ENCODE measurements at places on chromosomes 13 and 19. TPM values are rescaled to one million over a fixed set of nuclear protein-coding genes. Genes with fewer than 3 reads are reported as not detected.

Gene ZNF541
- not detected for total RNA-seq

Gene SLC6A16
- not detected for total RNA-seq

Gene SIGLEC14
- not detected for total RNA-seq

Gene FFAR2
- total RNA-seq: not detected

Gene IGFL1
- not detected for total RNA-seq

Gene RRAS
- total RNA-seq: 116 TPM

GRCh38 chr13:83943530-83944279 lies 61.4 kb upstream of the SLITRK1 start:
- DNase-seq: peak; percentile 19

DNA sequence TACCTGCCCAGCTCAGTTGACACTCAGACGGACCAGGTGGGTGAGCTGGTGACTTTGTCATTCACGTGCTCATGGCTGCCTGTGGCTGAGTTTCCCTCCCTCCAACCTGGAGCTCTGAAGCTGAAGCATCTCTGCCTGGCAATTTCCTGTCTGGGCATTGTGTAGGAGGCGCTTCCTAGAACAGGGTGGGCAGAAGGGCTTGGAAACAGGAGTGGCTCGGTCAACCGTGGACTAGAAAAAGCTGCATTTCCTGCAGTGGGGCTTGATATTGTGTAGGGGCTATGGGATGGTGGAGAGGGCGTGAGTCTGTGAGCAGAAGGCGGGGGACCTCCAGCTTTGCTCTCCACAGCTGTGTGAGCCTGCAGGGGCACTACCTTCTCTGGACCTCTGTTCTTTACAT lies 278.3 kb downstream of the TEX29 start:
- no peak for DNase-seq

- no peak for DNase-seq
Measured at GRCh38 chr13:41520016-41520659, 62.8 kb downstream of the RGCC start.

DNA sequence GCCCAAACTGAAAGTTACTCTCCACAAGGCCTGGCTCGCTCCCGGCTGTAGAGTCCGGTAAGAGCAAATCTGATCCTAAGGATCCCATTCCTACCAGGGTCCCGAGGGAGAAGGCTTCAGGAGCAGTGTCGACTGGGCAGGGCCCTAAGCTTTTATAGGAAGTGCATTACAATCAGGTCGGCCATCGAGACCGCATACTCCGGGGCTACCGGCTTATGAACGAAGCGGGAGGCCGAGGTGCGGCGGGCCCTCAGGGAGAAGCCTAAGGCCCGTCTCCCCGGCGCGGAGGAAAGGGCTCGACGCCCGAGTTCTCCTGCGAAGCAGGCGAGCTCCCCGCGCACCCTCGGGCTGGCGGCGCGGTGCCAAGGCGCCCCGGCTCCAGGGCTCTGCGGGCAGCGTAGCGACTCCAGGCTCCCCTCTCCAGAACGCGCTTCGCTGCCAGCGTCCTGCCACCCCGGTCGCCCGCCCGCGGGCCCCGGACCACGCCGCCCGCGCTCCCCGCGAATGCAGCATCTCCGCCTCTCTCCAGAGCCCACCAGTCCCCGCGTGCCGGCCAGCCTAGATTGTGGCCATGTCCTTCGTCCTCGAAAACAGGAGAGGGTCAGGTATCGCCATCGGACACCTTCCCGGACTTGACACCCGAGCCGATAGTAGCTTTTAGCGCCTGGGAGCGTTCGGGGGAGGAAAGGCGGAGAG lies 1.4 kb downstream of the EFNB2 start:
- DNase-seq: peak; percentile 50

DNA sequence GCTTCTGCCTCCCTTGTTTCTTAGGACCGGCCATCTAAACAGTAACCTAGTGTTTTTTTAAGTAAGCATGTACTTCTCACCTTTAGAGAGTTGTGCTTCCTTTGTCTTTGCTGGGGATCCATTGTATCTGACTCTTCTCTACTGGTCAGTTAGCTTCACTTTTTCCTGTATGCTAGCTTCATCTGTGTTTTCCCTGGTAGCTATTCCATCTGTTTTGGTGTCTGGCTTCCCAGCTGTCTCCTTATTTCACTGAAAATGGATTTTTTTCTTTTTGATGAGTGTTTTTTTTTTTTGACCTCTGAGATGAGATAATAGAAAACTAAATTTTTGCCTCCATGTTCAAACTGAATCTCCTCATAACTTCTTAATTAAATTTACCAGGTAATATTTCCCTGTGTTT lies 637.0 kb upstream of the SLC10A2 start:
- peak; percentile 72 for DNase-seq

DNA sequence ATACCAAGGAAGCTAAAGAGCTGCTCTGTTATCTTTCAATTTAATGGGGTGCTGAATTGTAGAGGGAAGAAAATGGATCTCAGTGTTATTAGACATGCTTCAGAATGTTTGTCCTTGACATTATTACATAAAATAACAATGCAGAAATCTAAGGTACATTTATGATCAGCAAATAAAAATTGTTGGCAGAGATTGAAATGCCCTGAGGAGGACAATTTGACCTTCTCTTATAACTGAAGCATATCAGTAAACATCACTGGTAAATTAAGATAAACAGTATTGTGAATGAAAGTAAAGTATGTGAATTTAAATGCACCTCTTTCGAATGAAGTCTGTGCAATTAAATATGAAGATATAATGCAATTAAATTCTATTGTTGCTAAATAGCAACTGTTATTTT lies 1362.1 kb upstream of the ATXN8OS start:
- DNase-seq: no peak

DNA sequence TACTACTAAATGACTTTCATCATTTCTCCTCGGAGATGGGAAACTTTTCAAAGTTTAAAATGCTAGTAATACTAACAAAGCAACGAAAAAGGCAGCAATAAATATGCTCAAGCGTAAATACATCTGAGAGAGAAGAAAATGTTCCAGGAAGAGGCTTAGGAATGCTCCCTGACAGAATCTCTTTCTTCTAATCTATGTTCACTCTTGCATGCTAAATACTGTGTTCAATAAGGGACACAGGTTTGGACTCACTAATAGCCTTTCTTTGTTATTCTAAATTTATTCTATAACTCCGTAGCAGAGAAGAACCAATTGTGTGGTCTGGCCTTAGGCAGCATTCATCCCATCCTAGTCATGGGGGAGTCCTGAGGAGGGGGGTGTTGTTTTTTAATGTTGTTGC lies 823.0 kb downstream of the PCDH9 start:
- DNase-seq: no peak

DNA sequence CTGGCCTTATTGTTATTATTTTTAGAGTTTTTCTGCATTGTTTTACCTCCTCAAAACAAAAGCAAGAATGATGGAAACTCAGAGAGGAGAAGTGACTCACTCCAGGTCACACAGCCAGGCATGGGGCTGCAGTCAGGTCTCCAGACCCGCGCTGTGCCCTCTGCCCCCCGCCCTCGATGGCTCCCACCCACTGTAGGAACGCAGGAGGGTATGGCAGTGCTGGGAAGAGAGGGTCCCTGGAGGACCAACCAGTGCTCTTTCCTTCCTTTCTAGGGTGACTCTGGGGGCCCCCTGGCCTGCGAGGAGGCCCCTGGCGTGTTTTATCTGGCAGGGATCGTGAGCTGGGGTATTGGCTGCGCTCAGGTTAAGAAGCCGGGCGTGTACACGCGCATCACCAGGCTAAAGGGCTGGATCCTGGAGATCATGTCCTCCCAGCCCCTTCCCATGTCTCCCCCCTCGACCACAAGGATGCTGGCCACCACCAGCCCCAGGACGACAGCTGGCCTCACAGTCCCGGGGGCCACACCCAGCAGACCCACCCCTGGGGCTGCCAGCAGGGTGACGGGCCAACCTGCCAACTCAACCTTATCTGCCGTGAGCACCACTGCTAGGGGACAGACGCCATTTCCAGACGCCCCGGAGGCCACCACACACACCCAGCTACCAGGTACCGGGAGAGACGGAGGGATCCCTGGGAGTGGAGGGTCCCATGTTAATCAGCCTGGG lies 5.6 kb downstream of the TIMM13 start:
- no peak for DNase-seq

- no peak for DNase-seq
Measured at GRCh38 chr19:29285187-29285687, 72.3 kb upstream of the UQCRFS1 start.

DNA sequence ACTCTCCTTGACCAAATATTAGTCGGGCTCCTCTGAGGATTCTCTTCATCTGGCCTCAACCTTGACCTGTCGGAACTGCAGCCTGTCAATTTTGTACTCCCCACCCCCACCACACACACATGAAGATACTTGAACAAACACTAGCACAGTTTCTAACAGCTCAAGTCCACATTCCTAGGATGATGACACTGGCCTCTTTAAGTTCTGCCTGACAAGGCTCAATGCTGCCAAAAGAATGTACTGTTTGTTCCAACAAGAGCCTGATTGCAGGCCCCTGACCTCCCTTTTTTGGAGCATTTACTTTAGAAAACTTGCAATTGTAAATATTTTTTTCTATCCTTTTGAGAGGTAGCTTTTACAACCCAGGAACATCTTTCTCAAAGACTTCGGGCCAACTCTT lies 169.2 kb upstream of the IRS2 start:
- DNase-seq: no peak

- DNase-seq: no peak
Measured at GRCh38 chr19:17846146-17846545, 1.6 kb downstream of the JAK3 start.

- DNase-seq: peak; percentile 3
Measured at GRCh38 chr13:32378012-32378411, 49.9 kb downstream of the N4BP2L1 start.

DNA sequence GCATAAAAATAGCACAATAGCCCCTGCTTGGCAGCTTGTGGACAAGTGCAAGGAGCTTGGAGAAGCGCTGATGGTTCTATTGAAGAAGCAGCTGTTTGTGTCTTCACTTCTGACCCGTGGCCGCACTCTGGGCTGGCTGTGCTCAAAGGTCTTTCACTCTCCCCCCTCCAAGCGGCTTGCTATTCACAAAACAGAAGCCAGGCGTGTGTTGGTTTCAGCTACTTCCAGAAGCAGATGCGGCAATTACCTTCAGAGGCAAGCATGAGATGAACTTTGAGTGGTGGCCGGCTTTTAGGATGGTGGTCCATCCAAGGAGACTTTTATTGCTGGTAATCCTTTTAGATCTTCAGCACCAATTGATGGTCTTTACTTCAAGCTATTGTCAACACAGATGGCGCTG lies 188.5 kb upstream of the ARGLU1 start:
- no peak for DNase-seq

DNA sequence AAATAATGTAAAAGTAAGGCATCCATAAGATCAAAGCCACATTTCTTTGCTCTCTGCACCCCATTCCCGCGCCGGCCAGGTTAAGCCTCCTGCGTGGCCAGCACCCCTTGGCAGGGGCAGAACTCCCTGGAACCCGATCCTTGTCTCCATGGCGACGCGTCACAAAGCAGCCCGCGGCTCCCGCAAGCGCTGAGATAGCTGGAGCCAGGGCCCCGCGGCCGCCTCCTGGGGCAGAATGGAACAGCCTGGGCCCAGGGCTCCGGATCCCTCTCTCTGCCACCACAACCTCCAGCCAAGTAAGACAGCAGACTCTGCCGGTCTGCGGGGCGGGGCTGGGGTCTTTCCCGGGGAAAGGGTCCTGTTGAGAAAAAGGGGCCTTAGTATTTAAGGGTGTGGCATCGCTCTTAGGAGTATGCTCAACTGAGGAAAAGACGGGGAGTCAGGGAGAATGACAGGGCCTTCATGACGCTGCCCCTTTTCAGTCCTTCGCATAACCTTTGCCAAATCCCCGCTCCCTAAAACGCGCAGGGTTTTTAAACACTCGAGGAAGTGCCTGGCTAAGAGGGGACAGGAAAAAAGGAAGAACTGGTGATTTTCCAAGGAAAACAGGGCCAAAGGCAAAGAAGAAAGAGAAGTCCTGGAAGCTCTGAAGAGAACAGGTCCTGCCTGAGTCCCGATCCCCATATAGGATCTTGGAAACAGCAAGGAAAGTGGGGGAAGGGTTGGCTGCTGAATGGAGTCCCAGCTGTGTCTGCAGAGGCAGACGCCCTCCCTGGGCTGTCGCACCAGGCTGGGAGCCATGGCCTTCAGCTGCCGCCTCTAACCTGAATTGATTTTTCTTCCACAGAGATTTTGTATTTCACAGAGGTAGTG lies at the start of gene TEX26:
TSS of gene TEX26 (plus strand) at position 176 of the 873 bp plus-strand sequence. CDS start at position 236, 60 bp downstream.
- peak; percentile 17 for DNase-seq

DNA sequence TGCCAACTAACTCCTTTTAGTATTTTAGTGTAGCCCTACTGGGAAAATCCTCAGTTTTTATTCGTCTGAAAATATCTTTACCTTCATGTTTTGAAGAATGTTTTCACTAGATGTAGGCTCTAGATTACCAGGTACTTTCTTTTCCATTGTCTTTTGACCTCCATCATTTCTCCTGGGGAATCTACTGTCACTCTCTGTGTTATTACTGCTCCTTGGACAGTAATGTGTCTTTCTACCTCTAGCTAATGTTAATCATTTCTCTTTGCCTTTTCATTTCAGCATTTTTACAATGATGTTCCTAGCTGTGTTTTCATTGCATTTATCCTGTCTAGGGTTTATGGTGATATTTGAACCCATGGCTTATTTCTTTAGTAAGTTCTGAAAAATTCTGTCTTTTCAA lies 61.9 kb downstream of the SPACA7 start:
- DNase-seq: no peak

DNA sequence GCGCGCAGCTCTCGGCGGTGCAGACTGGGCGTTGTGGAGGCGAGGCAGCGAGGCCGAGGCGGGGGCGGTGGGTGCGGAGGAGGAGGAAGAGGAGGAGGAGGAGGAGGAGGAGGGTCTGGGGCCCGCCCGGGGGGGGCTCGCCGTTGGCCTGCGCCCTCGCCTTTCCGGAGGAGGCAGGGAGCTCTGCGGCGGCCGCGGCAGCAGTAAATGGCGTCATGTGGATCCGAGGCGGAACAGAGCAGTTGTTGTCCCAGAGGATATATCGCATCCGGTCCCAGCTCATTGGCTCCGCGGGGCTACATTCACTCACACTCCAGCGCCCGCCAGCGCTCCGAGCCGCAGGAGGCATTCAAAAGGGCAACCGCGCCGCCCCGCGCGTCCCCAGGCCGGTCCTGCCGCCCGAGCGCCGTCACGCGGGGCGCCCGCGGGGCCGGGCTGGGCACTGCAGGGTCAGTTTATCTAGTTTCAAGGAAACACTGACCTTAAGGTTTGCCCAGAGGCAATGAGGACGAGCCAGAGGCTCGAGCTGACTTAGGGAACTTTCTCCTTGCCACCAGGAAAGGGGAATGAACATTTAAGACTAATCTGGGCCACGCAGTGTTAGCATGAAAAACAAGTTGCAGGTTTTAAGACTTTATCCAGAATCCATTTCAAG lies at the start of gene SPRY2:
TSS of gene SPRY2 (minus strand) at position 26 of the 655 bp plus-strand sequence. CDS start 3,421 bp downstream, outside the sequence.
- DNase-seq: peak; percentile 80

- no peak for DNase-seq
Measured at GRCh38 chr19:18796239-18796638, 5.1 kb upstream of the COMP start.

- DNase-seq: no peak
Measured at GRCh38 chr19:1351381-1351851, 32.3 kb upstream of the NDUFS7 start.

- peak; percentile 18 for DNase-seq
Measured at GRCh38 chr13:33323801-33324510, 38.4 kb upstream of the STARD13 start.
